ENCODE measurements at places on chromosomes 6 and 20.

GRCh38 chr20:16129411-16129810 is 443.8 kb downstream of the KIF16B start:
- no peak for DNase-seq

DNA sequence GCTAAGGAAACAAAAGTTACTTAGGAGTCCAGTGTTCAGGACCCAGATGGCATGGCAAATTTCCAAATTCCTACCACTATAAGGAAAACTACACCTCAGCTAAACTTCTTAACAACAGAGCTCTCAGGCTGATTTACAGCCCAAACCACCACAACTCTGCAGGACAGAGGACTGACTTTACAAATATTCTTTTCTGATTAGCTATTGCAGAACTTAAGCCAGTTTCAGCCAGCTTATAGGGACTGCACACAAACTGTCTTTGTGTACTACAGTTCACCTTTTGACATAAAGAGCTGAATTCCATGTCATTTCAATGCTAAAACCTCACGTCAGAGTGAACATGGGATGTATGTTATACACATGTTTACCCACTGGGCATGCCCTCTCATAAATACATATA is 305.4 kb downstream of the KHDRBS2 start:
- no peak for DNase-seq

DNA sequence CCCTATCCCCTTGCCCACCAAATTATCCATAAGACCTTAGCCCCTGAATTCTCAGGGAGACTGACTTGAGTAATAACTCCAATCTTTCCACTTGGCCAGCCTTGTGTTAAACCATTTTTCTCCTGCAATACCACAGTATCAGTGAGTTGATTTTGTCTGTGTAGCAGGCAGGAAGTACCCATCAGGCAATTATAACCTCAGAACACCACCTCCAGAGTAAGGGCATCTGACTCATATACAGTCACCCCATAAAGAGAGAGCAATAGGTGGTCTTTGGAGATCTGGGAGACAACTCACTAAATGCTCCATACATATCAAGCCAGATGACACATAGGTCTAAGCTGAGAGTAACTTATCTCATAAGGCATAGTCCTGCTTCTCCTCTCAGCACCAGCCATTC is 83.7 kb downstream of the FILIP1 start:
- DNase-seq = no peak

- no peak for DNase-seq
These were observed 21.4 kb downstream of the PLN start for GRCh38 chr6:118569498-118569897.

DNA sequence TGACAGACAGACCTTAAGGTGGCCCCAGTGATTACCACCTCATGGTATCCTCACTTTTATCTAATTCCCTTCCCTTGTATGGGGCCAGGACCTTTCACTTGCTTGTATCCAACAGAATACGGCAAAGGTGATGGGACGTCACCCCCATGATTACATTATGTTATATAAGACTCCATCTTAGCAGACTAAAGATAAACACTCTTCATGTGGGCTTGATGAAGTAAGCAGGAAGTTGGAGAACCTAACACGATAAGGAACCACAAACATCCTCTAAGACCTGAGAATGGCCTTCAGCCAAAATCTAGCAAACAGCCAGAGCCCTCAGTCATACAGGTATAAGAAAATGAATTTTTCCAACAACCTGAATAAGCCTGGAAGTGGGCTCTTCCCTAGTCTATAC is 8.0 kb downstream of the SLC17A3 start:
- DNase-seq = no peak

GRCh38 chr6:82691997-82692396 is 328.4 kb downstream of the TPBG start:
- DNase-seq = no peak

DNA sequence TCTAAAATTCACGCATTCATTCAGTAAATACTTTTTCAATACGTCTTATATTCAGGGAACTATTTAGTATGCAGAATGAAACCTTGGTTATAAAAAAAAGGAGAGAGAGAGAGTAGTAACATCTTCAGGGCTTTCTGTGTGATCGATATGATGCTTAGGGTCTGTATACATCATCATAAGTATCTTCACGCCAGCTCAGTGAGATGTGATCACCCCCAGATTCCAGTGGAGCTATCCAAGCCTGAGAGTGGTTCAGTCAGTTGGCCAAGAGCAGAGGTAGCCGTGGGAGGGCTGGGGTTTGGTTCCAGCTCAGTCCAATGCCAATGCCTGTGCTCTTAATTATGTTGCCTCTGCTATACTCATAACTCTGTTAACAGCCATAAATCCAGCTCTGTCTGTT is 8.6 kb downstream of the CD83 start:
- no peak for DNase-seq

DNA sequence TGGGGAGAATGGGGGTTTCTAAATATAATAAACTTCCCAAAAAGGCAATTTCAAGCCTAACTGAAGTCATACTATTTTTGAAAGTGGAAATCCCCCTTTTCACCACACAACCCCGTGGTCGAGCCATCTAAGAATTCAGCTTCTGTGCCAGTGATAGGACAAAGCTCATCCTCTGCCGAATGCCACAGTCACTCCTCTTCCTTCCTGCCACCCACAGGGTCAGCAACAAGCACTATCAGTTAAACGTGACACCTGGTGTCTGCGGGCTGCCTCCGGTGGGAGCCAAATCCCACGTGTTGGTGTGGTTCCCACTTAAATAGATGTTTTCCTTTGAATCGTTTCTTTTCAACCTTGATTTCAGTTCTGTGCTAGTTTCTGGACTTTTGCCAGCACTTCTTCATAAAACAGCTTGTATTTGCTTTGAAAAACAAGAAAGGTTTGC is 60.7 kb downstream of the TNFAIP3 start:
- DNase-seq = peak; percentile 84

DNA sequence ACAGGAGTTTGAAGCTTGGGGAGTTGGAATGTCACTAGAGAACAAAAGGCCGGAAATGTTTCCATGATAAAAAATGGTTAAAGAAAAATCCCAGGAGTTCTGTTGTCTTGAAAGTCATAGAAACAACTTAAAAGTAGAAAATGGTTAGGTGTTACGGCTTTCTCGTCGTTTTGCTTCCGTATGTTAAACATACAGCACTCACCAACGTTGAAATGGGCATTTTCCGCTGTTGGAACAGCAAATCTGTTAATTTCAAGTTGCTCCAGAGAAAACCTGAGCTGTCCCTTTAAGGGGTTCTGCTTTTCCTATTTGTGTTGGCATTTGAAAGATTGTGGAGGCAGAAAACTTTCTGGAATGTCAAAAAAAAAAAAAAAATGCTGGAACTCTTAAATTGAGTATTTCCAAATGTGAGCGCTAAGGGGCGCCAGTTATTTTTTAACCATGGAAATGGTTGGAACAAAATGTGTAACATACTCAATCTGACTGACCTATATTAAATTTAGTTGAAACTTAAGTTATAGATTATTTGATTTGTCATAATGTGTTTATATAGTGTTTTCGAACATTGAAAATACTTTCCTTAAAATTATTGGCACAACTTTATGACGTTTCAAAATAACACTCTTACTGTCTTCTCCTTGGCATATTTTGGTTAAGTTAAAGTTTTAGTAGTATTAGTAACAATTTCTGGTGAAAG is 2.2 kb downstream of the QKI start:
- DNase-seq = peak; percentile 40

DNA sequence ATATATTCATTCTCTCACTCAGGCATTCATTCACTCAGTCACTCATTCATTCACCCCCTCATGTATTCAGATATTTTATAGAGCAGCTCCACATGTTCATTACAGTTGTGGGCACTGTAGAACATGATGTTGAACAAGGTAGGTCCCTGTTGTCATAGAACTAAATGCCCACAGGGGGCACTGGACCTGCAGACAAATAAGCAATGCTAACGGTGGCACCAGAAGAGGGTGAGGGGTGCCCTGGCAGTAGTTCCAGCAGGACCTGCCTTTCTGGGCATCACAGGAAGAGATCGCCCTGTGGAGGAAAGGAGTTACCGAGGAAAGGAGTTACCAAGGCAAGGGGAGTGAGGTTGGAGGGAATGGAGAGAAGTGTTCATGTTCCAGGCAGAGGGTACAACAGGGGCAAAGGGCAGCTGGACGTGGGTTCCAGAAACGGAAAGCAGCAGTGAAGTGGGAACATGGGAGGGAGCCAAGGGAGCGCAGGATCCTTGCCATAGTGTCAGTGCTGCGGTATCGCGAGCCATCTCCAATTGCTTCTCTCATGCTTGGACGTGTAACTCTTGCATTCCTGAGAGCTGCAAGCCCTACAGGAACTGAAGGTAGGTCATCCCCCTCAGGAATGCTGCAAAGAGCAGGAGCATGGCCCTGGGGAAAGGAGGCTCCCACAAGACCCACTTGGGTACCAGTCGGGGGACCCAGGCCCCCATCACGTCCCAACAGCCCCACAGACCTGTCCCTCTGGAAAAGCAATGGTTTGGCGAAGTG is 128.2 kb downstream of the EDN3 start:
- peak; percentile 41 for DNase-seq

DNA sequence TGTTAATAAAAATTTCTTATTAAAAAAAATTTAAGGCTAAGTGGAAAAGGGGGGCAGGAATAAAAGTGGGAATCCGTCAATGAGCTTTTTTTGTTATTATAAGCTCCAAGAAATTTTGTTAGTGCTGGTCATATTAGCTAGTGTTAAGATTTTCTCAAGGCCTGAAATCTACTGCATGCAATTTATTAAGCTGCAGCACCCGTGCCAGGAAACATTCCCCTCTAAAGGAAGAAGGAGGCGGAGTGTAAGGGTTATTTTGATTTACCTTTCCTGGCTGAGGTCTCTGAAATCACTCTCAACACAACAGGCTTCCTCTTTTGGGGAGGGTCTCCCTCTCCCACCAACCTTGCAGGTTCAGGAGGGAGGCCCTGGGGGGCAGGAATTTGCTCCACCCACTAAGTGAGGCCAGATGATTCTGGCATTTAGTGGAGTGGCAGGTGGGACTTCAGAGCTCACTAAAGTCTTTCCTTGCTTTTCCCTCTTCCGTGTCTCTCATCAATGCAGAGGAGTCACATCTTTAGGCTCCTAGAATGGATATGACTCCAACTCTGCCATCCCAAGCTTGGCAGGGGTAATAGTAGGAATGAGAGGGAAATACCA is 168.8 kb downstream of the BCAS1 start:
- DNase-seq = no peak

DNA sequence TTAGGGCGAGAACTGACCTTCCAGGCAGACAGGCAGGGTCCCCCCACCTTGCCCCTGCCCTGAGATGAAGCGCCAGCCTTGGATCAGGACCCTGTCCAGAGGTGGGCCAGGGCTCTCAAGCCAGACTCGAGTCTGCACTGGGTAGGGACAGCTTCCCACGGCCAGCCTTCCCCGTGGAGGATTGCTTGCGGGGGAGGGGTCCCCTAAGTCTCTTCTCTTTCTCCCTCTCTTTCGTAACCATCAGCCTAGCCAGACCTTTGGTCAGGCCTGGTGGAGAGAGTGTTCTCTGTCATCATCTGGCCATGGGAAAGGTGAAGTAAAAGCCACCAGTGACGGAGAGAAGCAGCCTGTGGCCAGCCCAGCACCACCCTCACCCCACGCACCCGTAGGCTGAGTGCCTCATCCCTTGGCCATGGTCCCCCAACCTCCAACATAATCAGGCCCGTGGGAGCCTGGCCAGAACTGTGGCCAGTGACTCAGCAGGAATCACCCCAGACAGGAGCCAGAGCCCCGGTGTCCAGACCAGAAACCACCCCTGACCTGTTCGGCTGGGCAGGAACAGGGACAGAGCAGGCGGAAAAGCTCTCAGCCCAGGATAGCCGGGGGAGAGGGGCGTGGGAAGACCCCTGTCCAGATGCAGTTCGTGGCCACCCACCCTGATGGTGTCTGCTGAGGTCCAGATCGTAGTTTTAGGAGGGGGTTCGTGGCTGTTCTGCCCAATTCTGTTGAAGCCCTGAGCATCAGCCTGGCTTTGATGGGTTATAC is 47.1 kb downstream of the SNAI1 start:
- peak; percentile 51 for DNase-seq

- no peak for DNase-seq
These were observed 14.7 kb downstream of the NTSR1 start for GRCh38 chr20:62723351-62723750.

- no peak for DNase-seq
These were observed 30.5 kb upstream of the AKAP12 start for GRCh38 chr6:151209071-151209831.

- peak; percentile 51 for DNase-seq
These were observed at the start of gene PTK6 for GRCh38 chr20:63536997-63537524. Gene PTK6 (minus strand): TSS chr20:63537376. CDS start chr20:63537314, 62 bp downstream.

DNA sequence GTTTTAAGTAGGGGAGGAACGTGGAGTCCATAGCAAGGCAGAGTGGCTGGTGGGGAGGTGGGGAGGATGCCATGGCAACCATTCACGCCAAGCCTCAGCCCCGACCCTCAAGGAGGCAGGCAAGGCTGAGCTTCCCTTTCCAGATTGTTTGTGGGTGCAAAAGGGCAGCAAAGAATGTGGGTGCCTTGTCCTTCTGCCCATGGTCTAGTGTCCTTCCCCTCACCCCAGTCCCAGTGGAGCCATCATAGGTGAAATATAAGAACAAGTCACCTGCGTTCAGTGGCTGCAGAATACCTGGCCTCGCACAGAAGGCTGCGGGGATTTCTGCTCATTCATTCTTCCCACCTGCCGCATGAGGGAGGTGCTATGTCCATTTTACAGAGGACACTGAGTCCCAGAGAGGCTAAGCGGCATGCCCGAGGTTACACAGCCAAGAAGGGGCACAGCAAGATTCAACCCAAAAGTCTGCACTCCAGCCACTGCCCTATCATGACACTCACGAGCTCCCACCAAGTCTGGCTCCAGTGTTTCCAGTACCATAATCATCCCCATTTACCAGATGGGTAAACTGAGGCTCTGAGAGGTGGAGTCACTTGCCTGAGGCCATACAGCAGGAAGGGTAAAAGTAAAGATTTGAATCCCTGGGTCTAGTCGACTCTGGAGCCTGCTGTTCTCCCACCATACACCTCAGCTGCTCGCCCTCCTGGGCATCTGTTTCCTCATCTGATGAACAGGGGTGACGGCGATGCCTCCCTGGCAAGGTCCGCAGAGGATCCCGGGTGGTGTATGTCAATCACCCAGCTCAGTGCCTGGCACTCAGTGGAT is 100.8 kb downstream of the CEBPB start:
- DNase-seq = no peak

GRCh38 chr6:22657352-22657980 is 88.1 kb downstream of the HDGFL1 start:
- no peak for DNase-seq

- no peak for DNase-seq
These were observed 5.6 kb downstream of the ABHD16A start for GRCh38 chr6:31697555-31697954.

- DNase-seq = no peak
These were observed 465.5 kb upstream of the HTR1E start for GRCh38 chr6:86471791-86472190.

GRCh38 chr6:142255785-142256184 is 46.0 kb upstream of the ADGRG6 start:
- DNase-seq = no peak

DNA sequence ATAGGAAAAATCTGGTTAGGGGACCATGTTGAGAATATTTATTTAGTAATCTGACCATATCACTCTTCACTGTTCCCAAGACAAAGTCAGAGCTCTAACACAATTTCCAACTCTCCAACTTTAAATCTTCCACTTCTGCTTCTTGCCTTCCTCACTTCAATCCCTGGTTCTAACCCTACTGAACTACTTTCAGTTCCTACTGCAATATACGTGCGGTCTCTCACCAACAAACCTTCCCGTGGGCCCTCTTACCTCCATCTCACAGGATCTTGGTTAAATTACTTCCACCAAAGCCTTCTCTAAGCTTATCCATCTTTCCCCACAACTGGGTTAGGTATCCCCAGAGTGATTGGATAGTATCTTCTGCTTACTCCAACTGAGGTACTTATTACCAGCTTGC is 8.0 kb downstream of the EIF2S2 start:
- DNase-seq = no peak

All from AML-193 (cell line).